Thymus (tissue), 14 donors: ENCODE measurements at places on chromosomes 6 and 20.

DNA sequence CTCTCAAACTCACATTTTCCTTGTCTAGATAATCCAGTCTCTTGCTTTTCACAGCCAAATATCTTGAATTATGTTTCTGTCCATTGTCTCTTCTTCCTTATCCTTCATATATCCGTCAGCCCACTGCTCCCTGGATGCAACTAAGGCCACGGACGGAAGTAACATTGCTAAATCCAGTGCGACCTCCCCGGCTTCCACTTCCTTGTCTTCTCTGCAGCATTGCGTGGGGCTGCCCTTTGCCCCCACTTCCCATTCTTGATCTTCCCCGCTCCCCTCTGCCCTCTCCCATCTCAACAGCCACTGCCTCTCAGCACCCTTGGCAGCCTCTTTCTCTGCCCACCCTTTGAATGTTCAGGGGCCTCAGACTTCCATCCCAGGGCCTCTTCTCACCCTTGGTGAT lies 190.4 kb upstream of the UST start:
- no peak for DNase-seq

DNA sequence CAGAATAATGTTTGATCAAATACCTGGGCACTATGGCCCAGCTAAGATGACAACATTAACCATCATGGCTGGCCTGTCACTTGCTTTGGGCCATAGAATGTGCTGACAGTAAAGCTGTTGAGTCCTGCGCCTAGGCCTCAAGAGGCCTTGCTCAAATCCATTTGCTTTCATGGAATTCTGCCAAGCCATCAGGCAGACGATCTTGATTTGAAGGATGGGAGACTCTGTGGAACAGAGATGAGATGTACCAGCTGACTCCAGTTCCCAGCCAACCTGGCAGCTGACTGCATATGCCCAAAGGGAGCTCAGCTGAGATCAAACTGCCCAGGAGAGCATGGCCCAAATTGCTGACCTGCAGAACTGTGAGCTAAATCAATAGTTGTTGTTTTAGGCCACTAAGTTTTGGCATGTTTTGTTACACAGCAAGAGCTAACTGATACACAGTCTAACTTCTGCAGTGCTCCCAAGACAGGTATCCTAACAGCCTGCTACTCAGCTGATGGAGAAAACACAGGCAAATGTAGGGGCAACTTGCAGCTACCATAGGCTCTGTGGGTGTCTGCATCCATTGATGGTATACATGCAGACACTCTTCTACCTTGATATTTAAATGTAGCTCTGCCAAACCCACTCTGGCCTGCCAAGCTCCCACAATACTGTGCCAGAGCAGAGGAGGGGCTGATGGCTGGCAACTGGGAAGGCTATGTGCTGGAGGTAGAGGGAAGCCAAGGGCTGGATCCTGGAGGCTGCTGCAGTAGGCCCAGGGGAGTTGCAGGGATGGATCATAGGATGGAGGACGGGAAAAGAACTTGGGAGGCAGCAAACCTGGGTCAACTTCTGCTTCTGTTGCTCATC lies 55.2 kb upstream of the RNF24 start:
- DNase-seq, result no peak

DNA sequence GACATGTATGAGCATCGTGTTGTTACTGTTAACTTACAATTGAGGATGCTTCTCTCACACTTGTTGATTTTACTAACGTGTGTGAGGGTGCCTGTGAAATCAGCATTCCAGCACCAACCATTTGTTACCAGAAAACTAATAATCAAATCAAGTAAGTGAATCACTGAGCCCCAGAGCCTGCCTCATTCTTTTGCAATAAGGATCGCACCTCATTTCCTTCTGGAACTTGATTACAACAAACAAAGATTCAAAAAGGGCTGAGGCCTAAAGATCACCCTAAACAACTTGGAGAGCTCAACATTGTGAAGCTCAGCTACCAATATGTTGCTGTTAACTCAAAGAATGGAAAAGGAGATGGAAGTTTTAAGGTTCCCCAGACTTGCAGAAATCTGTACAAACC lies 274.7 kb downstream of the TFAP2A start:
- DNase-seq, result no peak

DNA sequence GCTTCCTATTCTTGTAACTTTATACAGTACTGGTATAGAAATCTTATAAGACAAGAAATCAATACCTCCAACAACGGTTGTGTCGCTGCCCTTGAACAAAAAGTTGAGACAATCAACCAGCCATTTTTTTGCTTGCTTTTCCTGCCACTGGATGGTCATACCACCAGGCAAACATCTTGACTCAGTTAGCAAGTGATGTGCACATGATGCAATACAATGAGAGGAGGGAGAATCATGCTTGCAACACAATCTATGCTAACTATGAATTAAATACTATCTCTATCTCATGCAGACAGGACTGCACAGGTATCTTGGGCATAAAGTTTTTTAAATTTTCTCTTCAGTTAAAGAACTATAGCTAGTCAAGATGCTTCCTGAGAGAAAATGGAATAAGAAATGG lies 877.7 kb upstream of the CITED2 start:
- DNase-seq, result no peak

DNA sequence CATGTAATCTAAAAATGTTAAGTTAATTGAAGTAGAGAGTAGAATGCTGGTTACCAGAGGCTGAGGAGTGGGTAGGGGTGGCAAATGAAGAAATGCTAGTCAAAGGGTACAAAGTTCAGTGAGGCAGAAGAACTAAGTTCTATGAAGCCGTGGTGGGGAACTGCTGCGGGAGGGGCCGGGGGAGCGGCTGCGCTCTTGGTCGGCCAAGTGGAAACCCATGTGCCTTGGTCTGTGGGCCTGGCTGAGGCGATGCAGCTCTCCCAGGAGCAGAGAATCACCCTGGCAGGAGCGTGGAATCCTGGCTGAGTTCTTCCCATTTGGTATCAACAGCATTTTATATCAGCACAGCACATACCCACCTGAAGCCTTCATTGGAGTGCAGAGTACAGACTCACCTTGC lies 22.3 kb downstream of the TTLL2 start:
- DNase-seq, result no peak

- peak; percentile 46 for DNase-seq
Observed at GRCh38 chr6:14108571-14109410, 8.8 kb upstream of the CD83 start.

DNA sequence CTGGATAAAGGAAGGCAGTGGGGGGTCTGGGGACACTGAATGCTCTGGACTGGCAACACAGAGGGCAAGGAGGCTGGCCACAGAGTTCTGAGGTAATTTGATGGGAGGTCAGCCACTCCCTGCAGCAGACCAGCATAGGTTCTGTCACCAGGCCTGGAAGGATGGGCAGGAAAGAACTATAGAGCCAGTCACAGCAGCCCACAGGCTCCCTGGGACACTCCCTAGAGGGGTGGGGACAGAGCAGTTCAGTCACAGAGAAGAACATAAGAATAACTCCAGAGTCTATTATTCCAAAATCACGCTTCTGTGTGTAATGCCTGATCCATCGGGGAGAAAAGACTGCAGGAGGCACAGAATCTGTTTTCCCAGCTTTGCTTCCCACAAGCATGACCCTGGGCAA lies 19.6 kb downstream of the DYNLRB1 start:
- no peak for DNase-seq

- DNase-seq, result no peak
Observed at GRCh38 chr6:100366419-100366818, 98.3 kb downstream of the SIM1 start.

- no peak for DNase-seq
Observed at GRCh38 chr6:126664271-126664670, 324.4 kb downstream of the CENPW start.

DNA sequence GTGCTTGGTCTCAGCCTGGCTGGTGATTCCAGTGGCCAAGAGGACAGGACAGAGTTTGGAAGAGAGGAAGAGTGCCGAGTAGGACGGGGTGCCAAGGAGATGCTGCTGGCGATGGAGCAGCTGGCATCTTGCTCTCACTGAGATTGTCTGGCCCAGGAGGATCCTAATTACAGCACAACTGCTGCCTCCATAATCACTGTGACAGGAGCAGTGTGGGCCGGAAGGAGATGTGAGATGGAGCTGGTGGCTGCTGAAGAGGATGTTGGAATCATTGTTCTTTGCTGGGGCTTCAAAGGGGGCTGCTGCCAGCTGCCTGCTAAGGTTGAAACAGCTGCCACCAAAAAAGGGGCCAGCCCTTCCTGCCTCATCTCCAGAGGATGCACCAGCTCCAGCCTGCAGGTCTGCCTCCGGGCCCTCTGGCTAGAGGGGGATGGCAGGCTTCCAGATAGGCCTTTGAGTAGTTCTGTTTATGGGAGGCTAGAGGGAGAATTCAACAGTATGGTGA lies 214.4 kb downstream of the RNF144B start:
- no peak for DNase-seq

- DNase-seq, result no peak
Observed at GRCh38 chr6:148864941-148865340, 118.1 kb downstream of the UST start.

DNA sequence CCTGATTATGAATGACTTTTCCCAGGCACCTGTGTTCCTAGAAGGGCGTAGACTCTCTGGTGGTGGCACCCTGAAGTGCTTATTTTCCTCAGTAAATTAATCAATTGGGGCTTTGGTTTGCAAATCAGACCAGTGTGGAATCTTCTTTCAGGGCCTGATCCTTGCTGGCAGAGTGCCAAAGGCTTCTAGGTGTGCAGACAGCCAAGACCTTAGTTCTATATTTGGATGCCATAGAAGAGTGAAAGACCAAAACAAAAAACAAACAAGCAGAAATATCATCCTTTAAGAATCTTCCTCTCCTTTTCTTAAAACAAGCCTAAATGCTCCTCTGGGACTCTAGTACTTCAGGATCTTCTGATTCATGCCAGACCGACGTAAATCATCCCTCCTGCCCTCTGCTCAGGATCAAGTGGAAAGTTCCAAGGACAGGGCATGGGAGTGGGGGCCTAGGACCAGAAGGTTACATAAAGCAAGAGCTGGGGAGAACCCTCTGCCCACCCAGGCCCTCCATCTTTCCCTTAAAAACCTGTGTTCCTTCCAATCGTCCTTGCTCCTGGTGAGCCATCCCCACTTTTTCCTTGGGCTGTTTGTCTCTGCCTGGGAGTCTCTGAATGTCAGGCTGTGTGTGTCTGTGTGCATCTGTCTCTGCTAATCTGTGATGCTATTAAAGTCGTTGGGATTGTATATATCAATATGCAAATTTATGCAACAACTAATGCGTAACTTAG lies 70.5 kb upstream of the MYLIP start:
- no peak for DNase-seq

GRCh38 chr20:47360297-47361056 lies 4.0 kb upstream of the ZMYND8 start:
- no peak for DNase-seq

DNA sequence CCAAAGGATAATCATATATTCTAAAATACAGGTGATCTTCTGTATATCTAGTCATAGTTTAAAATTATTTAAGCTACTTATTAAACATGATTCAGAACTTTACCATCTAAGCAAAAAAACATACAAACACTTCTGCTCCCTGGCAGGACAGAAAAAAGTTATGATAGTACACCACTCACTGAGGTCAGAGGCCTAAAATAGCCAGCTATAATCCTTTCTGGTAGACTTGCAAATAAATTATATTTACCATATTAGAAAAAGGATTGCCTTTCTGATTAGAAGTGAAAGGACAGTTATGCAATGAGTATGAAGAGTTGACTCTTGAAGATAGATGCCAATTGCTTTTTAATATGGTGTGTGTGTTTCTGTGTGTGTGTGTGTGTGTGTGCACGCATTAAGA lies 207.4 kb downstream of the BMP2 start:
- DNase-seq, result no peak

- DNase-seq, result peak; percentile 46
Observed at GRCh38 chr20:8399947-8400346, 267.9 kb downstream of the PLCB1 start.

- DNase-seq, result no peak
Observed at GRCh38 chr6:121920616-121921015, 478.8 kb upstream of the HSF2 start.

DNA sequence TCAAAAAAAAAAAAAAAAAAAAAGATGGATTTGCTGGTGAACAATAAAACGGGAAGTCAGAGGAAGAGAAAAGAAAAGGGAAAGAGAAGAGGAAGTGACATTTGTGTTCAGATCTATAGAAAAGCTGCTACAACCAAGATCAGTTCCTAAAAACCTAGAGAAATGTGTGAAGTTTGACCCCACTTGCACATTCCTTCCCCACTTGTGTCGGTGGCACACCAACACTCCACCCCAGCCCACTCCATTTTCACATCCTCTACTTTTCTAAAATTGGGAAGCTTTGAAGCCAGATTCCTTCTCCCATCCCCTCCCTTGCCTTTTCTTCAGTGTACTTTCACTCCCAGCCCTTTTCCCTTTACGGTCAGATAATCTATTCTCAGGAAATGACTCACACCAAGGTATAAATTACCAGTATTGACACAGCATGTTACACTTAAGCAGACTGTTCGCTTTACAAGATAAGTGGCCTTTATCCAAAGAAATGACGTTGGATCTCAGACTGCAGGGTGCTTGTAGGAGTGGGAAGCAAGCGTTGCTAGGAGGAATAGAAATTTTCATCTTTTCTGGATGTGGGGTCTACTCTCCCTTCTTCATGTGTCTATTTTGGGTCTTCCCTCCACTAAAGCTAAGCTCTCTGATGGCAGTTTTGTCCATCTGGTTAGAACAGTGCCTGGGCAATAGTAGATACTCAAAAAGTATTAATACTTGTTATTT lies 92.5 kb upstream of the ADGRF1 start:
- no peak for DNase-seq

DNA sequence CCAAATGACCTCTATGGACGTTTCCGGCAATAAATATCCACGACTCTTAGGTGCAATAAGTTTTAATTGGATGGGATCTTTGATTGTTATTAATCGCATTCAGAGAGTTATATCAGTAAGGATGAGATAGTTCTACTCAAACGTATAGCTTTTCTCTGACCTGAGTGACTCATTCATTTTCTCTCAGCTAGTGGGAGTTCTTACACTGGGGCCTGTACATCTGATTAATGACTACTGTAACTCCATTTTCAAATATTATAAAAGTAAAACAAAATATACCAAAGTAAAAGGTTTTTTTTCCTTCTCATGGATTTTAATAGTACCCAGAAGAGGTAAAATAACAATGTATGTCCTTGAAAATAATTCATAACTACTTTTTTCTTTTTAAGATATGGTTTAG lies 41.1 kb upstream of the SAMD5 start:
- no peak for DNase-seq

GRCh38 chr6:70303034-70303525 lies at the start of gene COL9A1:
Gene COL9A1 (minus strand): TSS chr6:70303084. CDS start chr6:70302924, 160 bp downstream.
- no peak for DNase-seq

GRCh38 chr20:24296477-24297261 lies 172.8 kb upstream of the SYNDIG1 start:
- no peak for DNase-seq

- no peak for DNase-seq
Observed at GRCh38 chr6:41408982-41409381, 73.6 kb downstream of the NCR2 start.
